ENCODE measurements at places on chromosomes 5 and 9.

- DNase-seq, result no peak
Observed at GRCh38 chr5:120039111-120039510, 409.8 kb downstream of the FAM170A start.

- peak; percentile 87 for DNase-seq
Observed at GRCh38 chr9:14353222-14354056, 39.5 kb upstream of the NFIB start.

- no peak for DNase-seq
Observed at GRCh38 chr5:572398-573019, 39.6 kb upstream of the CEP72 start.

GRCh38 chr9:29750062-29750461 is 2176.8 kb upstream of the C9orf72 start:
- DNase-seq, result peak; percentile 11

GRCh38 chr5:2903451-2904395 is 152.2 kb upstream of the IRX2 start:
- DNase-seq, result no peak
